ENCODE measurements at places on chromosomes 4 and X.

GRCh38 chrX:151365579-151365978 lies 31.4 kb upstream of the VMA21 start:
- no peak for DNase-seq

DNA sequence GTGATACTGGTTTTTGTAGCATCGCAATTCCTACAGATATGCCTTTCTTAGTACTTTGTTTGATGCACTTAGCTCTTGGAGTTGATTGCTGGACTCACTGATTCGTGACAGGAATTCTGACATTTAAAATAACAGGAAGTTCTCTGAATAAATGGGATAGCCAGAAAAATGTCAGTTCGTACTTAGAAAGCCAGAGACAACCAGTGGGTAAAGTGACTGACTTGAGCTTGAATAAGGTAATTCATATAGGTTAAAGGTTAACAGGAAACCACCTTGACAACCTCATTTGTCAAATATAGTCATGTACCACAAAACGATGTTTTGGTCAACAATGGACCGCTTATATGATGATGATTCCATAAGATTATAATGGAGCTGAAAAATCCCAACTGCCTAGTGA lies 181.4 kb downstream of the RPA4 start:
- DNase-seq = no peak

DNA sequence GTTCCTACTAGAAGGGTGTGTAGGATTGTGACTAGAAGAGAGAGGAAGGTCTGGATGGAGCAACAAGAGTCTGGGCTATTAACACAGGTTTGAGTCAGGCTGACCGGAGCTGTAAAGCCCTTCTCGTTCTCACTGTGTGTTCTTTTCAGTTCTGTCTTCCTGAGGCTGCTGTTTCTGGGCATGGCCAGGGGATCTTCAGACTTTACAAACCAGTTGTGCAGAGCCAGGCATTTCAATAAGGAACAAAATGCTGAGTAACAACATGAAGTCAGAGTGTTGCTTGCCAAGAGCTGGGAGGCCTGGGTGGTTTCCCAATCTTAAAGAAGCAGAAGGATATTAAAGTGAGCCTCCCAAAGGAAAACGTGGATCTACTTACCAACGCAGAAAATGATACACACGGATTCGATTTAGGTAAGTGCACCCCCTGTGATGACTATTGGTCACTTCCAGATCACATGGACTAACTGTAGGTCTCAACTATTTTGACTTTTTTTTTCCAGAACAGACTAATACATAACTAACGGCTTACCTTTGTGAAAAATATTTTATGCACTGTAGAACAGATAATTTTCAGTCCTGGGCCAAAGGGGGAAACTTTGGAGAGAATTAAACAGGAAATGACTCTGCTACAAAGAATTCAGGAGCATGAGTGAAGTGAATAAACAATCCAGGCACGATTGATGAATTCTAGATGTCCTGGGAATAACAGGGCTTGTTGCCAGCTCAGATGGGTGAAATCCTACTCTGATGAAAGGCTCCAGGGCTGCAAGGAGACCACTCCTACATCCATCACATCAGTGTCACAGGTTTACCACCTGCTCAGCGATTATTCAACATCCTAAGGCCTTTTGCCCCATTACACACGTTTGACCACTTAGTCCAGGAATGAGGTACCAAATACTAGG lies 94.5 kb downstream of the ANXA3 start:
- DNase-seq = no peak

DNA sequence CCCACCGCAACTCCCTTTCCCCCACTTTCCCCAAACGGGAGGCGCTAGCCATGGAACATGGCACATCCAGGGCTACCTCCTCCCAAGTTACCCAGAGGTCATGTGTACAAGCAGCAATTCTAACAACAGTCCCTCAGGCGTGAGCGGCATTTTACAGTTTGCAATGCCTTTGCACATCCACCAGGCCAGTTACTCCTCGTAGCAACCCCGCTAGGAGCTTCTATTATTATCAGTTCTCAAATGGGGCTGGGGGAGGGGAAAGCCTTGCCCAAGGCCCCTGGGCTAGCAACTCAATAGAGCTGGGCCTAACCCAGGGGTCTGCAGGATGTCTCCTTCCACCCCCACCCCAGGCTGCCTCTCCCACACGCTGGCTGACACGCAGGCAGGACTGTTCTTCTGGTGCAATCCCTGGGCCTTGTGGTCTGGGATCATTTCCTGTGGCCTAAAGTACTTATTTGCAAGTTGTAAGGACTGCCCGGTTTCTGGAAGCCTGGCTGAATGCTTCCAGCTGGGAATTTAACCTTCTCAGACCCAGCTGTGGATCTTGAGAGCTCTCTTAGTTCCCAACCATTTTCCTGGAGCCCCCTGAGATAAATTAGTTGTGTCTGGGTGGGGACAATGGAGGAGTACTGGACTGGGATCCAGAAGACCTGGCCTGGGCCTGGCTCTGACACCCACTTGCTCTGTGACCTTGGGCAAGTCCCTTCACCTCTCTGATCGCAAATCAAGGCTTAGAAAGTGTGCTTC lies 27.7 kb downstream of the PJA1 start:
- no peak for DNase-seq

GRCh38 chr4:184324939-184325477 lies 107.3 kb upstream of the ENPP6 start:
- DNase-seq = no peak

GRCh38 chrX:22689290-22689689 lies 310.5 kb upstream of the DDX53 start:
- DNase-seq = no peak

DNA sequence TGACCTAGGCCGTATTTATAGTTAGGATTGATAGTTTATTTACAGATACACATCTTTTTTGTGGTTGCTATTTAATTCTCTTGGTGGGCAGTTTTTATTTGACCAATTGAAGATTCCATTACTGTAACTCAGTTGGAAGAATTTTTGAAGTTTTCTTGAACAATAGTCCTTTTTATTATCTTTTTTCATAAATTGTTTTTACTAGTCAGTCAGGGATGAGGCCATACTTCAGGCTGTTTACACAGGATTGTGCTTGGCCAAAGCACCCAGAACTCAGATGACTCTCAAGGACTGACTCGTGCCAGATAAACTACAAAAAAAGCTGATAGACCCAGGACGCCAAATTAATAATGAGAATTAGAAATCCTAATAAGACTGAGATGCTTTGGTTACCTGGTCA lies 7.0 kb downstream of the HERC3 start:
- no peak for DNase-seq

GRCh38 chr4:140031061-140031460 lies 122.9 kb downstream of the MAML3 start:
- no peak for DNase-seq

GRCh38 chr4:80162418-80162817 lies 34.9 kb upstream of the PRDM8 start:
- no peak for DNase-seq

Data from ecto neural progenitor cell (in vitro differentiated cells).